NCI-H1436 (cell line): ENCODE measurements at places on chromosomes 2 and 18.
A peak's percentile ranks its signal among the peaks of the same experiment; 100 is the strongest.

GRCh38 chr2:59484673-59485072 lies 1068.8 kb downstream of the BCL11A start:
- DNase-seq: no peak

- DNase-seq: no peak
These were observed 44.5 kb downstream of the TMEM131 start for GRCh38 chr2:97951155-97951680.

GRCh38 chr2:46854260-46854659 lies 61.3 kb downstream of the MCFD2 start:
- DNase-seq: no peak

- no peak for DNase-seq
These were observed 20.9 kb downstream of the TWIST2 start for GRCh38 chr2:238868616-238869292.

- DNase-seq: no peak
These were observed 793.5 kb upstream of the HS6ST1 start for GRCh38 chr2:129112181-129112580.

GRCh38 chr2:110864731-110865130 lies 132.4 kb downstream of the ACOXL start:
- no peak for DNase-seq

GRCh38 chr2:145806546-145806945 lies 1286.6 kb upstream of the ZEB2 start:
- no peak for DNase-seq

DNA sequence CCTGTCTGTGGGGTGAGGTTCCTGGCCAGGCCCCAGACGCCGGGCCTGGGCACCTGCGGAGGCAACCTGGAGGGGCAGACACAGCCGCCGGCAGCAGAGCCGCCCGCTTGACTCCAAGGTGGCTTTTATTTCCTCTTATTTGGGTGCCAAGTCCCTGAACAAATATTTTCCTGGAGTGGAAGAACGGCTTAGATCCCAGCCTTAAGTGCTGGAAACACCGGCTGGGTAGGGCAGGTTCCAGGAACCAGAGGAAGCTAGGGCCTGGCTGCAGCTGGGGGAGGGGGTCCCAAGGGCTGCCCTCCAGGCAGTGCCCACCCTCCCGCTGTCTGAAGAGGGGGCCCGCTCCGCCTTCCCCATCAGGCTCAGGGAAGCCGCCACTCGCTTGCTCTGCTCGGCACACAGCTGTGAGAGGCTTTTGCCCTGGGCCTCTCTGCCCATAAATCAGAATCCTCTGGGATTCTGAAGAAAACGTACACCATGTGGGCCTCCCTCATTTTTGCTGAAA lies 28.2 kb downstream of the SDC1 start:
- no peak for DNase-seq

- DNase-seq: peak; percentile 10
These were observed 24.7 kb downstream of the PCBP1 start for GRCh38 chr2:70111752-70112591.

GRCh38 chr18:59220164-59220783 lies 316 bp downstream of the GRP start:
- DNase-seq: no peak

GRCh38 chr2:108305901-108306300 lies 17.2 kb downstream of the SULT1C2 start:
- no peak for DNase-seq

DNA sequence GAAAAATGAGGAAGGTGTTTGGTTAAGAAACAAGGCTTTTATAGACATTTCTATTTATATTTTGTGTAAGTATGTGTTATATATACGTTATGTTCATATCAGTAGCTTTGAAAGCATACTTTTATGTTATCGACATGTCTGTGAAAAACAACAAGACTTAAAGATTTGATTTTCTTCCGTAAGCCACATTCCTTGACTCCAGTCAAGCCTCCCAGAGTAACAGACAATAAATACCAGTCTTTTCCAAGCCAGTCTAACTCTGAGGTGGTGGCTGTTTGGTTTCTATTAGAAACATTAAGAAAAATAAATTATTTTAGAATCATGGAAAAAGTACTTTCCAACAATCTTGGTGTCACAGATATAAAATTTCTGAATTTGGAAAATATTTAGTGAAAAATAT lies 16.3 kb upstream of the ITGAV start:
- no peak for DNase-seq

- no peak for DNase-seq
These were observed 133.0 kb upstream of the CELF4 start for GRCh38 chr18:37698508-37699040.
